ENCODE measurements at places on chromosomes 6 and 20.

- DNase-seq, result no peak
Measured at GRCh38 chr6:90044182-90044832, 150.0 kb downstream of the GJA10 start.

DNA sequence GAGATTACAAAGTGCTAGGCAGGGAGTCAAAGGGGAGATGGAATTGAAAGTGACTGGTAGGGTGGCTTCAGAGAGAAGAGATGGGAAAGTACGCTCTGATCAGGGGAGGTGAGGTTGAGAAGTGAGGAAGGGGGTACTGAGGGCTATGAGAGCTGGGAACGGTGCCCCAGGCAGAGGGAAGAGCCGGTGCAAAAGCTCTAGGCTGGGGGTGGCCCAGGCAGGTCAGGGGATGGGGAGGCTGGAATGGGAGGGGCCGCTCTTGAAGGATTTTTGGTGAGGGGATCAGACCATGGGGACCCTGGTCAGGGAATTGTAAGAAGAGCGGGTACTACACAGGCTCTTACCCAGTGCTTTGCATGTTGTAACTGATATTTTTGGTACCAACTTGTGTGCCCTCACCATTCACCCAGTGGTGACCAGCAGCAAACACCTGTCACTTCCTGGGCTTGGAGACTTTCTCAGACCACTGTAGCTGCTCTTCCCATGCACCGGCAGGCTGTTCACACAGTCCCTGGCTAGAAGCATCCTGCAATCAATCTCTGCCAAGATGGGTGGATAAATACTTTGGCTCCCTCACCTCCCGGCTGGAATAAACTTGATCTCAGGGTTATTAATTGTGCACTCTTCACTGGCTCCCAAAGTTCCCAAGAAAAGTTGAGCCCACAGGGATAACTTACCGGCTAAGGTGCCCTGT lies 24.0 kb downstream of the PCK1 start:
- DNase-seq, result no peak

DNA sequence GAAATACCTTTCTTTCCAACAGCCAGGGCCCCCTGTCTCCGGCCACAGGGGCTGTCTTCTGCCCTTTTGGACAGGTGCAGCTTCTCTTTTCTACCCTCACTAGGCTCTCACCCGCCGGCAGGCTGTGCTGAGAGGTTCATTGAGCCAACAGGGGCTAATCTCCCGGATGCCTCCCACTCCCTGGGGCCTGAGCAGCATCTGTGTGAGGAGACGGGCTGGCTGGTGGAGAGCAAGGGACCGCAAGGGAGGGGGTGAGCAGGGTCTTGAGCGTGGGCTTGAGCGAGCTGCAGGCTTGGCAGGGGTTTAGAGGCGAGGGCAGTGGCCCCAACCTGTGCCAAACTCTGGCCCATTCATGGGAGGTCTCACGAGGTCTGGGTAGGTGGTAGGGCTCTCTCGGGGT lies 56.5 kb upstream of the CST7 start:
- DNase-seq, result no peak

GRCh38 chr6:1311400-1312202 lies at the start of gene FOXQ1:
FOXQ1 (plus strand) TSS chr6:1312098; CDS start chr6:1312705, 607 bp downstream.
- peak; percentile 14 for DNase-seq

- no peak for DNase-seq
Measured at GRCh38 chr6:48449002-48449401, 338.0 kb upstream of the PTCHD4 start.

GRCh38 chr6:3032986-3033385 lies 33.3 kb downstream of the NQO2 start:
- no peak for DNase-seq

- DNase-seq, result no peak
Measured at GRCh38 chr20:23605867-23606651, at the start of gene CST9. CST9 (minus strand) TSS chr20:23605917; CDS start chr20:23605864, 53 bp downstream.

GRCh38 chr6:146546443-146547043 lies 2.9 kb downstream of the RAB32 start:
- DNase-seq, result no peak

- no peak for DNase-seq
Measured at GRCh38 chr6:25872814-25873213, 1.2 kb downstream of the SLC17A3 start.

- DNase-seq, result no peak
Measured at GRCh38 chr6:126206504-126207246, 133.2 kb upstream of the CENPW start.

- no peak for DNase-seq
Measured at GRCh38 chr20:52958211-52958610, 13.9 kb upstream of the TSHZ2 start.

DNA sequence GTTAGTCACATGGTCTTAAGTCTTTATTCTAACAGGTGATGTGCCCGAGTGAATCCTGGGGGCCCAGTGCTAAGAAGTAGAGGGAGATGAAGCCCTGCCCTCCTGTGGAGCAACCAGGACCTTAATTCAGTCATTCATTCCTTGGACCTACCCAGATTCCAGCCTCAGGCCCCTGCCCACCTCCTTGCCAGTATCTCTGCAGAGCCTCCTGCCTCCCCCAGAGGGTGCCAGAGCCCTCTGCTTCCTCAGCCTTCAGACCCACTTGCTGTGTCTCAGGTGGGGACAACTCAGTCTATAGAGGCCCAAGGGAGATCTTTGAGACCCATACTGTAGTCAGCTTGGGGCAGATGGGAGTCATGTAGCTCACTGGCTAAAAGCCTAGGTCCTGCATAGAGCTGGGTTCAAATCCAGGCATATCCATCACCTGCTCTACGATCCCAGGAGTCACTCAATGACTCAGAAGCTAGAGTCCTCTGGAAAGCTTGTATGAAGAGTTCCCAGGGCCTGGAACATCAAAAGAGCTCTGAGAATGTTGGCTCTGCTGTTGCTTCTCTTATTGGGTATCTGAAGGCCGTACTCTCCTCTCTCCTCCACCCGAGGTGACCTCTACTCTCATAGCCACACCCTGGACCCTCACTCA lies 3.9 kb upstream of the SIGLEC1 start:
- peak; percentile 67 for DNase-seq

DNA sequence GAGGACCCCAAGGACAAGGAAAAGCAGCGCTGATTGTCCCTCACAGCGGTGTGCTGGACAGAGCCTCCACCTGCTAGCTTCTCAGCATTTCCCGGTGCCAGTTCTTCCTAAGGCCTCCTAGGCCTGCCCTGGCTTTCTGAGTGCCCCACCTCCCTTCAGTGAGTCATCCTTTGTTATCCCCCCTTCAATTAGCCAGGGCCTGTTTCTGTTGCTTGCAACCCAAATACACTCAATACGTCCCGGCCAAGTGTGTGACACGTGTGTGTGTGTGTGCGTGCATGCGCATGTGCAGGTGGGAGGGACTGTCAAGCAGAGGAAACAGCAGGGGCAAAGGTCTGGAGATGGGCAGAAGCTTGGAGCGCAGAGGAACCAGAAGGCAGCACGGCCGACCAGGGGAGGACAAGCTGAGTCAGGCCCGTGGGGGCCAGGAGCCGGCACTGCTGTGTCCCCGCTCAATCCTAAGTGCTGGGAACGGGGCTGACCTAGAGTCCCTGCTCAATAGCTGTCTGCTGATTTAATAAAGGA lies 159.8 kb downstream of the PREX1 start:
- DNase-seq, result no peak

DNA sequence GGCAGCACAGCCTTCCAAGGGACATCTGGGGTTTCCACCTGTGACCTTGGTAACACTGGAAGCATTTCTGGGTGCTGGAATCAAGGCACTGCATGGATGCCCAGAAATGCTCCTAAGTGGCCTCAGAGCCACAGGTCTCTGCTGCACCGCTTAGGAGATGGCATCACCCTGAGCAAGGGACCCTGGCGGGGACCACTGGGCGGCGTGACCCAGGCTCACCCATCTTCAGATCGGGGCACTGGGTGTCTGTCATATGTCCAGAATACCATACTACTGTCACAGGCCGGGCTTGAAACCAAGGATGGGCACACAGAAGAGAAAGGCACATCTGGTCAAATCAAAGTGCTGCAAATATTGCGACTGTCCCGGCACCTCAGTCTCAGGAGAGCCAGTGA lies 45.9 kb downstream of the SSR1 start:
- no peak for DNase-seq

All from RPMI8226 (cell line).